ENCODE measurements at places on chromosomes 13 and 19.

GRCh38 chr13:28744091-28744536 lies 25.3 kb upstream of the SLC46A3 start:
- no peak for DNase-seq

GRCh38 chr19:40663695-40664692 lies 26.5 kb downstream of the NUMBL start:
- DNase-seq = peak; percentile 19

- no peak for DNase-seq
These were observed 12.9 kb downstream of the CHAF1A start for GRCh38 chr19:4415352-4415751.

- DNase-seq = no peak
These were observed 711 bp downstream of the CAMSAP3 start for GRCh38 chr19:7596211-7596937.

GRCh38 chr19:29247471-29247870 lies 34.5 kb upstream of the UQCRFS1 start:
- no peak for DNase-seq

DNA sequence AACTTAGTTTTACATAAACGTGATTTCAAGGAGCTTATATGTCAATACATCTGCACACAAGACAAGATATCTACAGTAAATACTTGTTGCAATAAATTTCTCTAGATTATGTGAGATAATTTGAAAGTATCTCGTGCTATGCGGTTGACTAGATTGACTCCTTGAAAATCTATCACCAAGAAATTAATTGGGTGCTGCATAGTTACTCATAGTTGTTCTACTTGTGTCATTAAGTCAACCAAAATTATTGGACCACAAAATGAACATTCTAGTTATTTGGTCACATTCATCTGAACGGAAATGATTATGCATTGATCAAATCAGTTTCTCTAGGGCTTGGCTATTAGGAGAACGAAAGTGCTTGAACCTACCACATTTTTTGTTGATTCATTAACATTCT lies 2291.5 kb downstream of the PCDH9 start:
- no peak for DNase-seq

- no peak for DNase-seq
These were observed 147.1 kb downstream of the DNAJC15 start for GRCh38 chr13:43170506-43170905.

GRCh38 chr13:91056746-91057145 lies 290.7 kb upstream of the MIR17HG start:
- peak; percentile 1 for DNase-seq

- DNase-seq = no peak
These were observed 246.9 kb downstream of the DCLK1 start for GRCh38 chr13:35884211-35884760.

- DNase-seq = no peak
These were observed 33.9 kb downstream of the KL start for GRCh38 chr13:33050161-33050560.

GRCh38 chr19:49816590-49816989 lies 1.5 kb upstream of the MED25 start:
- no peak for DNase-seq

DNA sequence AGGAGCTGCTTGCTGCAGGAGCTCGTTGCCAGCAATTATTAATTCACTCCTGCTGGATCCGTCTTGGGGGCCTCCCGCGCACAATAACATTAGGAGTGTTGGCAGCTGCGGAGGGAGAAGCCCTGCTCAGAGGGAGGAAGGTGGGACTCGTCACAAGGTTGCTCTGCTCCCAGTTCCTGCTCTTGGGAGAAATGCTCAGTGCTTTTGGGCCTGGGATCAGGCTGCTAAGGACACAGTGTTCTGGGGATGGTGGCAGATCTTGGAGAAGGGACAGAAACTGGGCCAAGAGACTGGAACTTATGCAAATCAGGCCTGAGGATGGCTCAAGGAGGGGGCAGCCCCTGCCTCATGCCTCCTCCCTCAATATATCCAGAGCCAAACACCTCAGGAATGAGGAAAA lies 78.9 kb upstream of the OLFM4 start:
- DNase-seq = no peak

GRCh38 chr13:50468849-50469669 lies 374.4 kb downstream of the DLEU7 start:
- no peak for DNase-seq

GRCh38 chr19:5803441-5803751 lies 1.5 kb upstream of the NRTN start:
- DNase-seq = no peak

DNA sequence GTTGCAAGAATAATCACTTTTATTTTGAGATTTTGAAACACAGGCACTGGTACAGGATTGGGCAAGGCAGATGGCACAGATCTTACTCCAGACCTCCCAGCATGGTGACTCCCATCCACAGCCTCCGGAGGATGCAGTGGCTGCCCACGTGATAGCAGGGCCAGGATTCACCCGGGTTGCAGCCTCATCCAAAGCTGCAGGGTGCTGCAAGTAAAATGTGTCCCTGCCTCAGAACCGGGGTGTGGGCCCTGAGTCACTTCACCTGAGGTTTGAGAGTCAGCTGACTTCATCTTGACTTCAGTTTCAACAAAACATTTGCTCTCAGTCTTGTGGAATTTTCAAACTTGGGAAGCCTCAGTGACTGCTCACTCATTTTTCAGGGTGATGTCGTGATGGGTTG lies 201.9 kb downstream of the FGF9 start:
- DNase-seq = no peak

DNA sequence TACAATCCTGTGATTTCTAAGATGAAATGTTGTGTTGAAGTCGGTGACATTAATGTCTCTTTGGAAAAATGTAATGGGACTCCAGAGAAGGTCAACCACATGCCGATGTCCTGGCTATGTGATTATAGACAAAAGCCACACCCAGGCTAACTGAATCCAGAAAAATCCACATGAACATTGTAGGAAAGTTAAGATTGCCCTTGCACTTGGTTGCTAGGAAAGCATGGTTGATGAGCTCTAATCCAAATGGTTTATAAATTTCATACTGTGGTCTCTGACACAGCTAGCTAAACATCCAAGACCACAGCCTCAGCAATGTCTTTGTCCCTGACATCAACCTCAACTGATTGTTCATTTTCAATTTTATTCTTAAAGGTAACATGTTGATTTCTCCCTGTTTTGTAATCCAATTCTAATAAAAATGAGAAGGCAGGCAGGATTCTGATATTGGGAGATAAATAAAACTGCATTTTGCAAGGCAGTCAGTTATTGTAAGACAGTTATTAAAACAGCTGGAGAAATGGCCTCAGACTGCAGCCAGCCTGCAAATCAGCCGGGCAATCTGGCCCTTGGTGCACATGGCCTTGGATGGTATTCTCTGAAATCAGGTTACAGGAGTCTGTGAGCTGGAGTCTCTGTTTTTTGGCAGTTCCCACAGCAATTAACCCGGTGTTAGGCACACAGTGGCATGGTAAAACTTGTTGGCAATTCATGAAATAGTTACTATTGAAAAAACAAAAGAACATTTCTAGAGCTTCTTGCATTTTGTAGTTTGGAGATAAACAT lies 93.9 kb downstream of the STARD13 start:
- DNase-seq = no peak

GRCh38 chr19:47573071-47574026 lies at the start of gene ZNF541:
ZNF541 (minus strand) TSS chr19:47573148; CDS start chr19:47555856, 17,292 bp downstream.
- DNase-seq = peak; percentile 59

GRCh38 chr13:35724446-35724845 lies 248.0 kb upstream of the MAB21L1 start:
- DNase-seq = no peak

GRCh38 chr19:29014857-29015436 lies 198.0 kb downstream of the UQCRFS1 start:
- DNase-seq = no peak

DNA sequence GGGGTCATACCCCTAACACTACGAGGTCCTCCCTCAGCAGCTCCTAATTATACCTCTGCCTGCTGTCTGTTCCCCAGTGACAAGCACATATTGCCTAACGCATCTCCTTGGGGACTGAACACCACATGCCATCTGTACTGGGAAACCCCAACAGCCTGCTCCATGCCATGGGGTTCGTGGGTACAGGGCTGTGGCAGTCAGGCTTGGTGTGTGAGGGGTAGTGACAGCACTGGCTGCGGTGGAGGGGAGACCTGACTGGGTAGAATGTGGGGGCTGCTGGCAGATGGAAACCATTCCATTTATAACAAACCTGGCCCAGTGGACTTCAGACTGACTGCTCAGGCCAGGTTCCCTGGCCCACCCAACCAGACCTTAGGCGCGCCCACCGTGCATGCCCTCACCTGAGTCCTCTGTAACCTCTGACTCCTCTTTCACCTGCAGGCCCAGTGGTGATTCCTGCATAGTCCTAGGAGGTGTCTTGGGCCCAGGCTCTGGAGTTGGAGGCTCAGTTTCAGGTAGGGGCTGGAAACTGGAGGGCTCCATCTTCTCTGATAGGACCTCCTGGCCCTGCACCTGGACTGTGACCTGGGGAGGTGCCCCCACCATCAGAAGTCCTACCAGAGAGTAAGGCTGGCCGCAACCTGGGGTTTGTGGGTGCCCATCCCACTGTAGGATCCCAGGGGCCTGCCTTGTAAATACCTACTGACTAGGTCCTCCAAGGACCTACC lies 3.0 kb downstream of the MZF1 start:
- no peak for DNase-seq

DNA sequence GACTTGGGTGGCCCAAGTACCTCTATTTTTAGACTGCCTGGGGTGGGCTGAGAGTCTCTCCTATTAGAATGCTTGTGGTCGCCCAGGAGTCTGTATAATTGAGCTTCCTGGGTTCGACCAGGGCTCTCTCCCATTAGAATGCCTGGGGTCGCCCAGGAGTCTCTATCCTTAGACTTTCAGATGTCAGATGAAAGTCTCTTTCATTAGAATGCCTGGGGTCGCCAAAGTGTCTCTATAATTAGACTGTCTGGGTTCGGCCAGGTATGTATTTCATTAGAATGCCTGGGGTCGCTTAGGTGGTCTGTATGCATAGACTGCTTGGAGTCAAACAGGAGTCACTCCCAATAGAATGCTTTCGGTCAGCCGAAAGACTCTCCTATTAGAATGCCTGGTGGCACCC lies 1471.7 kb downstream of the UQCRFS1 start:
- DNase-seq = no peak

DNA sequence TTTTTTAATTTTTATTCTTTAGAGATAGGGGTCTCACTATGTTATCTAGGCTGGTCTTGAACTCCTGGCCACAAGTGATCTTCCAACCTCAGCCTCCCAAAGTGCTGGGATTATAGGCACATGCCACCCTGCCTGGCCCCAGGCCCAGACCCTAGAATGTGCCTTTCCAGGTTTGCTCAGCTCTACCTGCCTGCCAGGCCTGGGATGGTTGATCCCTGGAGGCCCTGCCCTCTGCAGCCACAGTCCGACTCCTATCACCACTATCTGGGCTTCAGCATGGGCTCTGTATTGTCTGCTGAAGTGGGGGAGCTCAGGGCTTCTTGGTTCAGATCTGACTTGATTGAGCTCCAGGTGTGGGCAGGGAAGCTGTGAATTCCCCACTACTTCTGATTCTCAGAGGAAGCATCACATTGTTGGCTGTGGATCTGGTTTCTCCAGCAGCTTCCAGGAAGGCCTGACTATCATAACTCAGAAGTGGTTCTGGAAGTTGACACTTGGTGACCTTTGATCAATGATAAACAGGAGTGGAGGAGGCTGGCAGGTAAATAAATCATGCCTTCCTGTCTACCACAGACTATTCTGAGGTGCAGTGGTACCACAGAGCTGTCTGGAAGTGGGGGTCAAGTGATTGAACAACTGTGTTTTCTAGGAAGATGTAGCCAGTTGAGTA lies 71.9 kb downstream of the OLFM4 start:
- no peak for DNase-seq

DNA sequence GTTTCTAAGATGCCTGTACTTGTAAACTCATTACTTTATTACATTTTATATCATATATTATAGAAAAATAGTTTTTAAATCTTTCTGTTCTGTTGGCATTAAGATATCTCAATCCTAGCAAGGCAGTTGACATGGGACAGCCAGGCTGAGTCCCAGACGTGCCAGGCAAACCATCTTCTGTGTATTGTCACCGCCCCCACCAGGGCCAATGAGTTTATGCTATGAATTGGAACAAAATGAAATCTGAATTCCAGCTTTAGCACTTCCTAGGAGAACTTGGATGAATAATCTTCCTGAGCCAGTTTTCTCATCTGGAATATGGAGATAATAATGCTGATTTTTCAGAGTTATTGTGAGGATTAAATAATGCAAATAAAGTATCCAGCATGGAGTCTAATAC lies 79.9 kb upstream of the GSX1 start:
- peak; percentile 19 for DNase-seq

DNA sequence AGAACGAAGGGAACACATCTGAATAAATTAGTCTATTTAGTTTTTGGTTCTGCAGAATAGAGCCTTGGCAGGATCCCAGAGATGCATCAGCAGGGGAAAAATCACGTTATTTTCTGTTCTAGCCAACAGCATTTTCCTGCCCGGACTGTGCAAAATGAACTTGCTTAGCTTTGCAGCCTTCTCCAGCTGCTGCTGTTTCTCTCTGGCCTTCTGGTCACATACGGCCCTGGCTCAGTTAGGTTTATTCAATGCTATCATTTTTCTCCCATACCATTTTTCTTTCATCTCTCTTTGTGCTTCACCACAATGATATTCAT lies 110.4 kb upstream of the KL start:
- DNase-seq = no peak

DNA sequence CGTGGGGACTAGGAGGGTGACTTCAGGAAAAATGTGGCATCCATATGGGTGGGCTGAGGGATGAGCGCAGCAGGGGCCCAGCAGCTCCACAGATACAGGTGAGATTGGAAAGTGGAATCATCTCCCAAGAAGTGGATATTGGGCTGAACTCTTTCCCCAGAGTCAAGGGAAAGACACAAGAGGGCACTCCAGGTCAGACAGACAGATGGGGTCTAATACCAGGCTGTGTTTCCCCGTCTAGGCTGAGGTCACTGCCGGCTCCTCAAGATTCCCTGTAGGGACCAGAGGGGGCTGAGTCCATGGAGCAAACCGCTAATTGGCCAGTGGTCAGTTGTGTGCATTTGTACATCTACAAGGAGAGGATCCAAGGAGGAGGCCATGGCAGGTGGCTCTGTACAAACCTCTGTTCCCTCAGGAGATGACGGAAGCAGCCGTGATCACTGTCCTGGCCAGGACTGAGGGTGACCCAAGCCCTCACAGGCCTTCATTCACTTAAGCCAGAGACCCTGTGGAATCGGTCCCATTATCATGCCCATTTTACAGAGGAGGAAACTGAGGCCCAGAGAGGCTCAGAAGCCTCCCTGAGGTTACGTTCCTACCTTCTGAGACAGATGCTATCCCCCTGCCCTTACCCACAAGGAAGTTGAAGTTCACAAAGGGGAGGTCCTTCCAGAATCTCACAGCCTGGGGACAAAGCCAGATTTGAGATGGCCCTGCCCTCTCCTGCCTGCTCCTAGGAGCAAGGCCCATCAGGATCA lies 14.9 kb upstream of the IGLON5 start:
- no peak for DNase-seq

All from activated CD4-positive, alpha-beta T cell treated with anti-CD3 and anti-CD28 coated beads, Interleukin-10, Interleukin-2, amounts not matched to agents 100 ng/mL and 50 ng/mL, durations not matched to agents 16 hours and 8 hours (primary cell).